ENCODE measurements at places on chromosomes 12 and 14. TPM values are rescaled to one million over a fixed set of nuclear protein-coding genes. Genes with fewer than 3 reads are reported as not detected.

RNASE1 gene
- total RNA-seq, result 99.1 TPM

SYNDIG1L gene
- 8.7 TPM for total RNA-seq

MYF6 gene
- total RNA-seq, result 0.61 TPM

LTB4R gene
- total RNA-seq, result 2.7 TPM

NRXN3 gene
- 21.9 TPM for total RNA-seq

HCAR3 gene
- total RNA-seq, result 0.44 TPM

NANOG gene
- 0.17 TPM for total RNA-seq

CLEC4A gene
- 3.0 TPM for total RNA-seq

MIP gene
- total RNA-seq, result 0.30 TPM

IFI27L1 gene
- total RNA-seq, result 74.2 TPM

TSPAN8 gene
- 16.1 TPM for total RNA-seq

CLEC14A gene
- 11.1 TPM for total RNA-seq

C12orf56 gene
- 0.99 TPM for total RNA-seq

CEBPE gene
- 1.5 TPM for total RNA-seq

FBLN5 gene
- 33.0 TPM for total RNA-seq

TEX52 gene
- not detected for total RNA-seq

MUCL1 gene
- not detected for total RNA-seq

ACSM4 gene
- not detected for total RNA-seq

CCT2 gene
- 220 TPM for total RNA-seq

DPPA3 gene
- not detected for total RNA-seq

RGS6 gene
- 9.4 TPM for total RNA-seq

KRT73 gene
- total RNA-seq, result not detected

ANKRD33 gene
- not detected for total RNA-seq

NAB2 gene
- total RNA-seq, result 42.8 TPM

NOXRED1 gene
- total RNA-seq, result 0.61 TPM

GYS2 gene
- 0.06 TPM for total RNA-seq

GPR132 gene
- 0.69 TPM for total RNA-seq

TAS2R20 gene
- total RNA-seq, result 14.6 TPM

LMNTD1 gene
- total RNA-seq, result 2.5 TPM

C12orf50 gene
- total RNA-seq, result not detected

CLEC4D gene
- 2.6 TPM for total RNA-seq

BEST3 gene
- 1.7 TPM for total RNA-seq

MEG3 gene
- total RNA-seq, result 280 TPM

SRRM4 gene
- 3.8 TPM for total RNA-seq

LLPH gene
- total RNA-seq, result 6.6 TPM

NOC4L gene
- 6.1 TPM for total RNA-seq

TMEM30B gene
- 7.6 TPM for total RNA-seq

OTX2 gene
- total RNA-seq, result 35.0 TPM

KCNC2 gene
- 3.2 TPM for total RNA-seq
